ENCODE measurements at places on chromosomes 6 and 20. TPM values are rescaled to one million over a fixed set of nuclear protein-coding genes. Genes with fewer than 3 reads are reported as not detected.

DNA sequence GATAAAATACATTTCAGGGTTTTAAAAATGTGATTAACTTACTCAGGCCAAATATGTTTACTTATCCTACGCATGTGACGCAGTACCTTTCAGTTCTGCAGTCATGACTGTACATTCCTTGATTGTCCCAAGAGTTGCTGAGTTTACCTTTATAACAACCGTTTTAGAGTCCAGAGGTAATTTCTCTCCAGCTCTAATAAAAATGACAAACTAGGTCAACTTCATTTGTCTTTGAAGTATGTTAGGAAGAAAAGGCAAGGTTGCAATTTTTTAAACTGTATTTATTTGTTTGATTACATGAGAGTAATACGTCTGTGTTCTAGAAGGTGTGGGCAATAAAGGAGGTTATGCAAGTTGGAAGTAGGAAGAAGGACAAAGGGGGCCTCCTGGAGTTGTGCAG lies 38.6 kb upstream of the UBR2 start:
- DNase-seq: no peak

DNA sequence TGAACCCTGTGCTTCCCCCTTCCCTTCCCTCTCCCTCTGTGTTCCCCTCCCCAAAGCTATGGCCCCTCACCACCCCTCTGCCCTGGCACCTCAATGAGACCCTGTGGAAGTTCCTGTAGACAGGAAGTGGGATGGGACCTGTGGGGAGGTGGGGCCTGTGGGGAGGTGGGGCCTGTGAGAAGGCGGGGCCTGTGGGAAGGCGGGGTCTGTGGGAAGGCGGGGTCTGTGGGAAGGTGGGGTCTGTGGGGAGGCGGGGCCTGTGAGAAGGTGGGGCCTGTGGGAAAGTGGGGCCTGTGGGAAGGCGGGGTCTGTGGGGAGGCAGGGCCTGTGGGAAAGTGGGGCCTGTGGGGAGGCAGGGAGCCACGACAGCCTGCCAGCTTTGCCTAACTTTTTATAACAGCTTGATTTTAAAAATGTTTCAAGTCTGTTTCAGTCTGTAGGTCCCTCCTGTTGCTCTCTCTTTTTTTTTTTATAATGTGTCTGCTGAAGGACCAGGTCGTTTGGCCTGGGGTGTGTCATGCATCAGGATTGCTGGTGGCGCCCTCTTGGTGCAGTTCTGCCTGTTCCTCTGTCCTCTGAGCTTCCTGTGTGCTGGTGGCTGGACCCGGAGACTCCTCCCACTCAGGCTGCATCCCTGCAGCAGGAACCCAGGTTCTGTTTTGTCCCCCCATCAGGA lies 70.5 kb upstream of the SLCO4A1 start:
- no peak for DNase-seq

OR2B6 gene
- not detected for total RNA-seq

MTFR2 gene
- 4.5 TPM for total RNA-seq
